ENCODE measurements at places on chromosomes 13 and 19.

GRCh38 chr13:31862828-31863227 lies 123.5 kb downstream of the RXFP2 start:
- DNase-seq, result no peak

GRCh38 chr19:49475191-49475917 lies 1.3 kb downstream of the FLT3LG start:
- no peak for DNase-seq

- peak; percentile 35 for DNase-seq
Measured at GRCh38 chr19:4067396-4068046, 822 bp upstream of the ZBTB7A start.

GRCh38 chr13:44573071-44573470 lies 3.1 kb downstream of the TSC22D1 start:
- DNase-seq, result peak; percentile 61

GRCh38 chr13:113815151-113816058 lies 48.5 kb downstream of the GAS6 start:
- DNase-seq, result no peak

DNA sequence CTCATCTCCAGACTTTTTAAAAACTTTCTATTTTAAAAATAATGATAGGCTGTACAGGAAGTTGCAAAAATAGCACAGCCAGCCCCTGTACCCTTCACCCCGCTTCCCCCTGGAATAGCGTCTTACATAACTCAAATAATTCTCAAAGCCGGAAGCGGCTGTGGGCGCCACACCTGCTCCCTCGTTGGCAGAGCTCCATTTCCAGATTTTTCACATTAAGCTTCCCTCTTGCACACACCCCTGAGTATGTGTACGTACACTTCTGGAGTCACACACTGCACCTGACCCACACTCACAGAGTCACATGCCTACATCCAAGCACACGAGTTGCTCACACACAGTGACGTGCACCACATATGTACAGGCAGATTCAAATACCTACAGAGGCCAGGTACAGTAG lies 24.9 kb upstream of the DPP9 start:
- peak; percentile 7 for DNase-seq

Data from brain (organoid and tissue), 16 donors.